ENCODE measurements at places on chromosomes 3 and 15.

DNA sequence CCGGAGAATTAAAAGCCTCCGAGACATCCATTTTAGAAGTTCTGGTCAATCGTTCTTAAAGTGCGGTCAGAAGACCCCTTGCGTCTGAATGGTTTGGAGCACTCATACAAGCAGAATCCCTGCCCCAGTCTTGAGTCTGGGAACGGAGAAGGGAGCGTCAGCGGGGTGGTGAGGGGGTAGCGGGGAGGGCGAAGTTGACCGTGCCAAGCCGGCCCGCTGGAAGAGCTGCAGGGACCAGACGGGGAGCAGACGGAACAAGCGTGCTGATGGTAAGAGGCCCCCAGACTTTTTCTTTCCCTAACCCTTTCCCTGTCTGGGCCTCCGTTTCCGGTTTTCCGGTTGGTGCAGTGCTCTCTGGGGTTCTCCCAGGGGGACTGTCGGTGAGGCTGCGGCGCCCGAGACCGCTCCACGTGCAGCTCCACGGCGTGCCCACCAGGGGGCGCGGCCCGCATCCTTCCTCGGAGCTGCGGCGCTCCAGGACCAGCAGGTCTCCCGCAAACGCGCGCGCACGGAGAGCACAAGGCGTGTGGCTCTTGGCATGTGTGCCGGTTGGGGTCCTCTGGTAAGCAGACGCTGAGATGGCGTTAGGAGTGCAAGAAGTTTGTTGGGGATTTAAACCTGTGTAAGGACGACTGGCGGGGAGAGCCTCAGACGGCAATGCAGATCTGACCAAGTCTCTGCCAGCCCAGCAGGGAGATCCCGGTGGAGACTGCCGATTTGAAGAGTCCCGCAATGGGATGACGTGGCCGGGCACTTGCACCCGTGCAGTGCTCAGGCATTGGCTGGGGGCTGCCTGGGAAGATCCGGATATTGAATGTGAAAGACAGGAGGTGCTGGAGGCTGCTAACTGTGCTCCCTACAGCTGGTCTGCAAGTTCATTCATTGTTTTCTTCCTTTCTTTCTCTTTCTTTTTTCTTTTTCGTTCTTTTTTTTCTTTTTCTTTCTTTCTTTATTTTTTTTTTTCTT lies 19.2 kb upstream of the CORO2B start:
- peak; percentile 87 for DNase-seq

DNA sequence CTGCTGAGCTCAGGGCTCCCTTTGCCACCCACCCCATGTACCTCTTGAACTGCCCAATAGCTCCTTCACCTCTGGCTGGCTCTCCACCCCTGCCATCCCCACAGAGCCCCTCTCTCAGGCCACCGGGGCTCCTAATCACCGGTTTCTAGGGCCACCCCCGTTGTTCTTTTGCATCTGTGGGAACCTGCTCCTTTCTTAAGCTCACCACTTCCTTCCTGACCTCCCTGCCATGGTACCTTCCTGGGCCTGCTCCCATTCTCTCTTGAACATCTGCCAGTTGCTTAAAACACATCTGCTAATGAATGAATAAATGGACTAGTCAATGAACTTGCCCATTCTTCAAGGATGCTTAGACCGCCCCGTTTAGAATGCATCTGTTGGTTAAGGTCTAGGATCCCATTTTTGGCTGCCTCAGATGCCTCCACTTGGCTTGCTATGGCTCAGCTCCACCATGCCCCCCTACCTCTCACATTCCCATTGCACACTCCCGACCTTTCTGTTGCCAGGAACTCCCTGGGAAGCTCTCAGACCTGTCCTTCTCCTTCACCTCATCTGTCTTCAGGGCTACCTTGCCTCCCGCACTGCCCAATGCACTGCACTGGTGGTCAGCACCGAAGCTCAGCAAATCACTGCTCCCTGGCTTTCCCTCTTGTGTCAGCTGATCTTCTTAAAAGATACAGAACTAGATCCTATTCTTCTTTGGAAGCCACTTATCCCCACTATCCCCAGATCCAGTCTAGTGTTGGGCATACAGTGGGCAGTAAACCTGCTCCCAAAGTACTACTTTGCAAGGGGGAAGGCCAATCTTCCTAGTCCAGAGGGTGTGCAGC lies 9.1 kb downstream of the AMOTL2 start:
- peak; percentile 58 for DNase-seq

- no peak for DNase-seq
These were observed 49.2 kb downstream of the LSM3 start for GRCh38 chr3:14227856-14228255.

DNA sequence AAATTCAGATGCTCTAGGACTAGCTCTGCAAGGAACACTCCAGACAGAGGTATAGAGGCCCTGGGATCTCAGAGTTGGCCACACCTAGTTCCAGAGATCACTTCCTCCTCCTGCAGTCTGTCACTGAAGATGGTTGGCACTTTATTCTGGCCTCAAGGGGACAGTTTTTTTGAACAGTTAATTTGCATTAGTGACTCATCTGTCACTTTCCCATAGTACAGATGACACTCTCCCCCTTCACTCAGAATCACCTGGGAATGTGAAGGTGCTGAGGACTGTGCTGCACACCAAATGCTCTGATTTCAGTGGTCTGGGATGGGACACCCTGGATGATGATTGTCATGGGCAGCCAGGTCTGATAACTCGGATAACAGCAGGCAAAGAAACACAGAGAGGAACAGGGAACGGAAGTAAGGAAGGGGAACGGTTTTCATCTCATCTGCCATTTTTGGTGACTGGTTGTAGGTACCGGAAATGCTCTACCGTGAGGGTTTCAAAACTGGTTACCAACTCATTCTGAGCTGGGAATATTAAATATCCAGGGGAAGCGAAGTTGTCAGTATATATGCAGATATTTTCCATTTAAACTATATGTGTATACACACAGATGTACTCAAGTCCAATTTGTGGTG lies 232.5 kb upstream of the ST8SIA2 start:
- DNase-seq: no peak

DNA sequence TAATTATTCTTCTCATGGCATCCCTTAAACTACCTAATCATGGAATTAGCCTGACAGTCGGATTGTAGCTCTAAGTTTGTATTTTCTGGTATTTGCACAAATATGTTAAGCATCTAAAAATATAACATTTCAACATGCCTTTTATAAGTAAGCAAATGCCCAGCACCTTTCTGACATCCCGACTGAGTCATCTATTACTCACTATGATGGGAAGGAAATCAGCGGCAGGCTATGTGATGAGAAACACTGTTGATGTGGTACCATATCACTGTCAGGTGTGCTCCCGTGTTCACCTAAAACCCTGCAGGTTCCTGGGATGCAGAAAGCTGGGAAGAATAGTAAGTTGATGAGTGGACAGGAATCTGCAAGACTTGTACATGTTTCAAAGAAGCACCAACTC lies 367.8 kb upstream of the IL12A start:
- no peak for DNase-seq

Data from sigmoid colon (tissue), 7 donors.